T-helper 1 cell (primary cell): ENCODE measurements at places on chromosomes 5 and 9.

GRCh38 chr5:132812781-132813598, at the start of gene SOWAHA:
SOWAHA (plus strand) TSS chr5:132813302; CDS start chr5:132813622, 320 bp downstream.
- DNase-seq: no peak

DNA sequence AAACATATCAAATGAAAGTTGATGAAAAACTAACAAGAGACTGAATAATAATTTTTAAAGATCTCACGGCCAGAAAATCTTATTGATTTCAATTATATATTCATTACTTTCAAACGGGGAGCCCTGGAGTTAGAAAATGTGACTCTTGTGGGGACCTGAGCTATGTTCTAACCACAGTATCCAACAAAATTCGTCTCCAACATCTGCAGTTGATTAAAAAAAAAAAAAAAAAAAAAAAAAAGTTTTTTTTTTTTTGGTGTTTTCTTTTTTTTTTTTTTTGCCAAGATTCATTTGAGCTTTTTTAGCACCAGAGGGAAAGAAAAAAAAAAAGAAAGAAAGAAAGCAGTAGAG, 144.3 kb upstream of the PIK3R1 start:
- DNase-seq: no peak

GRCh38 chr9:28267351-28267750, 694.1 kb upstream of the C9orf72 start:
- DNase-seq: no peak

DNA sequence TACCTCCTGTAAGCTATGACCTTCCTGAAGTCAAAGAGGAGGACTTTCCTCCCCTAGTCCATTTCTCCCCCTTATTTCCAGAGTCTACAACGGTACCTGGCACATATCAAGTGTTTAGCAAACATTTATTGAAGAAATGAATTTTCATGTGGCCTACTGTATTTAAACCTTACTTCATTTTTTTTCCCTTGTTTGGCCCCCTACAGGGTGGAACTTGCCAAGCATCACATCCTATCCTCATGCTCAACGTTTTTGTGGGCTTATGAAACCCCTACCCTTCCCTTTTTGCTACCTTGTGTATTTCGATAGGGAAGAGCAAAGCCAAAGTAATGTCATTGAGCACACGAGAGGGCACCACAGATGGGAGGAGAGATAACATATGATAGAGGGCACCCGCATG, 1857.8 kb upstream of the WWC1 start:
- DNase-seq: no peak

GRCh38 chr9:75996726-75997125, 106.3 kb downstream of the PCSK5 start:
- DNase-seq: no peak

GRCh38 chr5:124859027-124859426, 112.6 kb upstream of the ZNF608 start:
- DNase-seq: no peak

- peak; percentile 38 for DNase-seq
Measured at GRCh38 chr9:136762915-136763648, 1.2 kb downstream of the LCN15 start.

- no peak for DNase-seq
Measured at GRCh38 chr5:174617285-174617684, 107.1 kb upstream of the MSX2 start.

GRCh38 chr9:85310573-85310972, 431.2 kb downstream of the AGTPBP1 start:
- DNase-seq: no peak

GRCh38 chr5:179783128-179783527, 10.7 kb upstream of the LTC4S start:
- no peak for DNase-seq

DNA sequence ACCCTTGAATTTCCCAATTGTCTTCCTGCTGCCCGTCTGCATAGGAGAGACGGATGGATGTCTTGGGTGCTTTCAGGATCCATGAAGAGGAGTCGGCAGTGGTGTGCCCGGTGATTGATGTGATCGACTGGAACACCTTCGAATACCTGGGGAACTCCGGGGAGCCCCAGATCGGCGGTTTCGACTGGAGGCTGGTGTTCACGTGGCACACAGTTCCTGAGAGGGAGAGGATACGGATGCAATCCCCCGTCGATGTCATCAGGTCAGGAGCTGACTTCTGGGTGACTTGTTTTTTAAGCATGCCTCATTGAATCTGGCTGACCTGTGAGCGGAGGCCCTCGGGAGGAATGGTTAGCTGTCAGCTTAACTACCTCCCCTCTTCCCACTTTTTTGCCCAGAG, 24.2 kb downstream of the GALNT12 start:
- no peak for DNase-seq

DNA sequence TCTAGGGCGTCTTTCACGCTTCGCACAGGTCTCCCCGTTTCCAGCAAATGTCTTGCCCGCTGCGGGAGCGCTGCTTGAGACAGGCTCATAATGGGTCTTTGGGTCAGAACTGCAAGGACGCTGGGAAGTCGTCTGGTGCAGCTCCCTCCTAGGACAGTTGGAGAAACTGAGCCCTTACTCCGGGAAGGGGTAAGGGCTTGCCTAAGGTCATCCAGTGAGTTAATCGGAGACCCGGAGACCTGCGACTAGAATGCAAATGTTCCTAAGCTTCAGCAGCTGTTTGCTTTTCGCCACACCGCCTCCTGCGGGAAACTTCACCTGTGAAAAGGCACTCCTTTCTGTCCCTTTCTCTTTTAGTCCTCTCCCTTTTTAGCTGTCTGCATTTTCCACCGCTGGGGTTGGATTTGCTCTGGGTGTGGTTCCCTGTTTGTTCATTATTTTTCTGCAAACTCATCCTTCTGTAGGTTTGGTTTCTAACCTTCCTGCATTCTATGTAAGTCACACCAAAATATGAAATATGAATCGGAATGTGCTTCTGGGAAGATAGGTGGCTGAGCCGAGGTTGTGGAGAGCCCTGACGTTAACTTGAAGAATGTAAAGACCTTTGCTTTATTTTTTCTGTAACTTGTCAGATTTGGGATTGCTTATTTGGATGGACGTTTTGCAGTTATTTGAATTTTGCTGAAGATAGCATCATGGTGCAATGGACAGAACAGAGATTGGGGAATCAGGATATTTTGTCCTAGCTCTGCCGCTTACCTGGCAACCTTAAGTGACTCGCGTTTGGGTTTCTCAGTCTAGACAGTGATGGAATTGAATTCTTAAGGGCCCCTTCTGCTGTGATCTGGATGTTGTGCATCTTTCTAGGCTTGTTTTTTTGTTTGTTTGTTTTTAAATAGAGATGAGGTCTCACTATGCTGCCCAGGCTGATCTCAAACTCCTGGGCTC, 909 bp downstream of the SLC36A1 start:
- no peak for DNase-seq

DNA sequence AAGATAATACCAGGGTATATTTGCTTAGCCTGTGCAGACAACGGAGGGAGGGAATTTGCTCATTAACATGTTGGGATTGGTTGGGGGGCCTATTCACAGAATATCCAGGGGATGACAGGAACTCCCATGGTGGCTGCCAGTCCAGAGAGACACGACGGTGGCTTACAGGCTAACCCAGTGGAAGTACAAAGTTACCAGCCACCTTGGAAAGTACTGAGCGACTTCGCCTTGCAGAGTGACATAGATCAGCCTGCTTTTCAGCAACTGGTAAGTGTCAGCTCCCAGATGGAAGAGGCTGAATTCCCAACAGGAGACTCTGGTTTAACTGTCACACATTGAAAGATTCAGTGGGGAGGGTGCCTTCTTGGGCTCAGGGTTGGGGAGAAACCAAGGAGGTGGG, 7.9 kb downstream of the ISL1 start:
- DNase-seq: no peak

DNA sequence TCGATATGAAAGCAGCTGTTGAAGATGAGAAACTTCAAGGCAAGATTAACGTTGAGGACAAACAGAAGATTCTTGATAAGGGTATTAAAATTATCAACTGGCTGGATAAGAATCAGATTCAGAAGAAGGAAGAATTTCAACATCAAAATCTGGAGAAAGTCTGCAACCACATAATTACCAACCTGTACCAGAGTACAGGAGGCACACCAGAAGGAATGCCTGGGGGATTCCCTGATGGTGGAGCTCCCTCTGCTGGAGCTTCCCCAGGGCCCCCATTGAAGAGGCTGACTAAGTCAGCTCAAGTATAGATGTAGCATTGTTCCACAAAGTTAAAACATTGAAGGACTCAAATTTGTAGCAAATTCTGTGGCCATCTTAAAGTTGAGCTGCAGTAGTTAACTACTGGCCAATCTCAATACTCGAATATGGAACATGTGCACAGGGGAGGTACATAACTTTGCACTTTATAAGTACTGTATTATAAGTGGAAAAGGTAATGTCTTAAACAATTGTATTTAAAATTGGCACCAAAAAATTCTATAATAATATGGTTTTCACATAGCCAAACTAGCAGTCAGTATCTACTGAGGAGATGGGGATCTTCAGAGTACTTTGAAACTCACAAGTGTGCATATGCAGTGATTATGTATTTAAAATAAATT, 237.5 kb downstream of the CHSY3 start:
- DNase-seq: no peak

- no peak for DNase-seq
Measured at GRCh38 chr5:115641948-115642347, 16.1 kb upstream of the TMED7 start.

- DNase-seq: no peak
Measured at GRCh38 chr5:22649074-22649473, 204.1 kb downstream of the CDH12 start.

DNA sequence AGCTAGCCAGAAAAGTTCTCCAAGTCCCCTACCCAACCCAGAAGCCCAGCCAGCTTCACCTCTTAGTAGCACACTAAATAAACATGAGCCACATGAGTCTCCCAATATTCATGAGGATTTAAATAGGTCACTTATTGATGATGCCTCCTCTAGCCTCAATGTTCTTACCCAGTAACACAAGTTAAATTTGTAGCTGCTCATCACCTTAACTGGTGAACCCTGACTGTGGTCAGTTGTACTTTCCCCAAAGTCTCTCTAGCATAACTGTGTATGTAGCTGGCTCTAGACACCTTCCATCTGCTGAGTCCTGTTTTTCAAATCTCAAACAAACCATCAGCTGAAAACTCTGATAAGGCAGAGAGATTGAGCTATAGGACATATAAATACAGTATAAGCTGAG, 100.3 kb upstream of the ELAVL2 start:
- no peak for DNase-seq

DNA sequence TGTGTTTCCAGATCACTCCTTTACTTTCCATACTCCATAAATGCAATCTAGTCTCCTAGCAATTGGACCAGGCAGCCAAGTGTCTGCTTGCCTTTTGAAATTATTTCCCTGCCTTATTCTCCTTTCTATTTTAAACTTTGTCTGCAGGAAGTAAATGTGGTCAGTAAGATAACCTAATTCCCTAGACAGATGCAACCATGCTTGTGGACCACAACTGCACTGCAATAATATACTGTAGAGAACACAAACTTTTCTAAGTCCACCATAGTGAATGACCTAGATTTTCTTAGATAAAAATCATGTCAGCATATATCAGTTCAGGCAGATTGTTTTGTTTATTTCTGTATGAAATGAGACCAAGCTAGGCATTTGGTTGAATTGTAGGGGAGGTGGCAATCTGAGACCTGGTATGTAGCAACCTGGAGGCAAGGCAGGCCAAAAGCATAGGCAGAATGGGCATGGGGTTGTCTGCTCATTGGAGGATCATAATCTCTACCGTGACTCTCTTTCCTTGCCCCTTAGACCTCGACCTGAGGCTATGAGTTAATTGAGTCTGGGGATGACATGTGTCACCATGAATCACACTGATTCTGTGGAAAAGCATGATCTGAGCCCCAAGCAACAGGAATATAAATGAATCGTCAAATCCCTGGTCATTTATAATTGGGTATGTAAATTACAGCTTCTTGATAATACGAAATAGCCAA, 20.7 kb downstream of the ACTL7B start:
- no peak for DNase-seq

DNA sequence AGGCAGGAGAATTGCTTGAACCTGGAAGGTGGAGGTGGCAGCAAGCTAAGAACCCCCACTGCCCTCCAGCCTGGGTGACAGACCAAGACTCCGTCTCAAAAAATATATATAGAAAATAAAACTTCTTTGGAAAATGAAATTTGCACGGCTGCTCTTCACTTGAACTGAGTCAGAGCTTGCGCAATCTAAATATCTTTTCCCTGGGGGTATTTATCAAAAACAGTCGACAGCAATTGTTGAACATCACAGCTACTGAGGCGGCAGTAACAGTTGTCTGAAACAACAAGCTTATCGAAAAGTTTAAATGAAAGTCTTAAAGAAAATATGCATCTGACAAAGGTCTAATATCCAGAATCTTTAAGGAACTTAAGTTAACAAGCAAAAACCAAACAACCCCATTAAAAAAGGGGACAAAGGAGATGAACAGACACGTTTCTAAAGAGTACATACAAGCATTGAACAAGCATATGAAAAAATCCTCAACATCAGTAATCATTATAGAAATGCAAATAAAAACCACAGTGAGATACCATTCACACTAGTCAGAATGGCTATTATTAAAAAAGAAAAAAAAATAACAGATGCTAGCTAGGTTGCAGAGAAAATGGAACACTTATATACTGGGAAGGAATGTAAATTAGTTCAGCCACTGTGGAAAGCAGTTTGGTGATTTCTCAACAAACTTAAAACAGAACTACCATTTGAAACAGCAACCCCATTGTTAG, 153.6 kb upstream of the CDH9 start:
- no peak for DNase-seq

- DNase-seq: no peak
Measured at GRCh38 chr5:65474130-65474711, 7.5 kb downstream of the ADAMTS6 start.

GRCh38 chr5:1808439-1808838, 7.2 kb downstream of the NDUFS6 start:
- DNase-seq: no peak

DNA sequence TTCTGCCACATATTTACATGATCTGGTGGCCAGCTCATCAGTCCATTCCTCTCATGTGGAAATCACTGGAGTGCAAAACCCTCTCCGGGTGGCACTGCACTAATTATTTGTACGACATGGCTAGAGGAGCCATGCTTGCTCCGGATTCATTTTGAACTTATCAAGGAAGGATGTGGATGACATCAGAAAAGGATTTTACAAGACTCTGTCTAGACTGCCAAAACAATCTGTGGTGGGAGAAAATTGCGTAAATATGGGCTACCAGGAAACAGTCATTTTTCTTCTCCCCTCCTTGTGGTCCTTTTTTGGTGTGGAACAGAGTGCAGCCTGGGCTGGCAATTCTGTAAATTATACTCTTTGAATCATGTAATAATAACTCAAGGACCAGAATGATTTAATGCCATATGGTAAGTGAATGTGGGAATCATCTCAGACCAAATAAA, 123.4 kb upstream of the IFNE start:
- DNase-seq: no peak

GRCh38 chr9:91812191-91812590, 137.8 kb downstream of the ROR2 start:
- DNase-seq: no peak

GRCh38 chr9:90616806-90617205, 25.8 kb downstream of the DIRAS2 start:
- no peak for DNase-seq

GRCh38 chr5:34576891-34577666, 79.0 kb upstream of the RAI14 start:
- no peak for DNase-seq

DNA sequence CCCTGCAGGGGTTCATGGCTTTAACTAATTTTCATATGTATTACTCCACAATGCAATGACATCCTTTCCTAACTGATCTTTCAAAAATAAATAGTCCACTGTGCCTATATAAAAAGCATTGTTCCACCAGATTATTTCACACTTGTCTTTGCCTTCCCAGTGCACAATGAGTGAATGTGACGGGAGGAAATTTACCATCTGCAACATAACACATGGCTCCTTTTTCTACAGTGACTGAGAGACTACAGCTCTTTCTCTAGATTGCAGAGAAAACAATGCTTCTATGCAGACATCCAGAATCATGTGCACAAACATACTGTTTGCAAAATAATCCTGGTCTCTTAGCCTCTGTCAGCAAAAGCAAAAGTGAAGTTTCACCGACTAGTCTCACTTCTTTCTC, 483.7 kb upstream of the PIK3R1 start:
- no peak for DNase-seq
